PC-3 (cell line): ENCODE measurements at places on chromosomes 6 and 20. TPM values are rescaled to one million over a fixed set of nuclear protein-coding genes. Genes with fewer than 3 reads are reported as not detected.

The CTCFL gene
- not detected in 2 replicates for total RNA-seq

GRCh38 chr20:34829191-34829590 is 3.7 kb upstream of the NCOA6 start:
- no peak for DNase-seq

GRCh38 chr20:11796026-11796425 is 121.7 kb upstream of the BTBD3 start:
- no peak for DNase-seq

The PTCHD4 gene
- total RNA-seq, result not detected in 2 replicates

The IFNGR1 gene
- 15.8 and 24.6 TPM in 2 replicates for total RNA-seq

GRCh38 chr6:162055365-162055764 is 672.2 kb downstream of the PRKN start:
- no peak for DNase-seq

DNA sequence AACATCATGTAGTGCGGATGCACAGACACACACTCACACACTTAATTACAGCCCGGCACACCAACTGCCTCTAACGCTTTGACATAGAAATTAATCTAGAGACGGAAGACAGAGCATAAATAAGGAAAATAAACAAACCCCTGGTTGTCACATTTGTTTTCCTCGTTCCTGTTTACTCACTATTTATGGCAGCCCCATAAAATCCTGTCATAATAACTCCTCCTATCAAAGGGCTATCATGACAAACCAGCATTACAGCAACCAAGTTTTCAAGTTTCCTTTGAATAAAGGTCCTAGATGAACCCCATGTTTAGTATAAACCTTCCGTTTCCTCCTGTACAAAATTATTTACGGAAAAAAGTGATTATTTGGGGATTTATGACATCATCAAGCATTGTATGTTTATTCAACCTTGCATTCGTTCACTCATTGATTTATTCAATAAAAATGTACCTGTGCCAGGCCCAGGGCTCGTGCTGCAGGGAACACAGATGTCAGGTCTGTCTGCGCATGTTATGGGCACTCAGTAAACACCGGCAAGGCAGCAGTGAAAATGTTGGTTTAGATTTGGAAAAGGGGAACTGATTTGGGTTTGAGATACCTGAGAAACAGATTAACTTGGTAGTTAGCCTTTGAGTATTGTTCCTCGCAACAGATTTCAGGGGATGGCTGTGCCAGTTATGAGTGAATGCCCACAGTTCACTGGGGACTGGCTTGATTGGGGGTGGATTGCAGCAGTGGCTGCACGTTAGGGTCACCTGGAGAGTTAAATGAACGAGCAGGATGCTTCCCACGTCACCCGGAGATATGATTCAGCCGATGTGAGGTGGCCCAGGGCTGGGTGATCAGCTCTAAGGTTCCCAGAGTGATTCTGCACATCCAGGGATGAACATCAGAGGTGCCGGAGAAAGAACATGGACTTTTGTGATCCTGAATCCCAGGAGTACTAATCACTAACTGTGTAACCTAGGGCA is 295.3 kb upstream of the FOXQ1 start:
- DNase-seq, result no peak

The SAPCD1 gene
- 4.2 and 6.0 TPM in 2 replicates for total RNA-seq

DNA sequence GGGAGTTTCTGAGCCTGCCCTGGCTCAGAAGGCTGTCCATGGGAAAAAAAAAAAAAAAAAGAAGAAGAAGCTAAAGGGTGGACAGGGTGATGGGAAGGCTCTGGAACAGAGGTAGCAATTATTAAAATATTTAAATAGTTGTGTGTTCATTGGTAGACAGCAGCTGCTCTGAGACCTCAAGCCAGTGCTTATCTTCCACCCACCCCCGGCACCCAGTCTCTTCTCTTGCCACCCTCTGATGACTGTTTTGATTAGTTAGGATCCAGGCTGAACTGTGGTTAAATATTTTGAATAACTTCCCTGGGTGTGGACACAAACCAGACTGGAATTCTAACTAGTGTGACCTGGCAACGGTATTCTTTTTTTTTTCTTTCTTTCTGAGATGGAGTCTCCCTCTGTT is 16.9 kb upstream of the SRSF3 start:
- peak; percentile 90 for DNase-seq

- DNase-seq, result no peak
These were observed 1148.3 kb downstream of the EPHA7 start for GRCh38 chr6:92271091-92271490.

DNA sequence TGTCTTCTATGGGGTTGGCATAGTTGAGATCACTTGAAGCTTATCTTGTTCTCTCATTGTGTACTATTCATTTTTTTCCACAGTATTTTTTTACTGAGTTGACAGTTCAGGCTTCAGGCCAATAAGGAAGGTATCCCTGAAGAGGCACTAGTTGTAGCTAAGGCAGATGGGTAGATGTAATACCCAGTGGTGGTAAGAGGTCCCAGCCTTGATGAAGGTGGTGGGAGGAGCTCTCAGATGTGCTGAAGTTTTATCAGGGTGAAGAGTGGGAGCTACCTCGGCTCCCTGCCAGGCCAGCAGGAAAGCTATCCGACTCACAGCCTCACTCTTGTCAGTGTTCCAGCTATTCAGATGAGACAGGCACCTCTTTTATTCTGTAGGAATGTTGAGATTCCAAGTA is 87.7 kb upstream of the UFL1 start:
- DNase-seq, result no peak

The PRRT1 gene
- total RNA-seq, result 1.5 TPM in 1 of 2 replicates, not detected in the other

The NMBR gene
- not detected in 2 replicates for total RNA-seq

The C6orf52 gene
- total RNA-seq, result 0.80 TPM in 1 of 2 replicates, not detected in the other

- no peak for DNase-seq
These were observed 223.6 kb downstream of the OGFRL1 start for GRCh38 chr6:71512256-71512655.

DNA sequence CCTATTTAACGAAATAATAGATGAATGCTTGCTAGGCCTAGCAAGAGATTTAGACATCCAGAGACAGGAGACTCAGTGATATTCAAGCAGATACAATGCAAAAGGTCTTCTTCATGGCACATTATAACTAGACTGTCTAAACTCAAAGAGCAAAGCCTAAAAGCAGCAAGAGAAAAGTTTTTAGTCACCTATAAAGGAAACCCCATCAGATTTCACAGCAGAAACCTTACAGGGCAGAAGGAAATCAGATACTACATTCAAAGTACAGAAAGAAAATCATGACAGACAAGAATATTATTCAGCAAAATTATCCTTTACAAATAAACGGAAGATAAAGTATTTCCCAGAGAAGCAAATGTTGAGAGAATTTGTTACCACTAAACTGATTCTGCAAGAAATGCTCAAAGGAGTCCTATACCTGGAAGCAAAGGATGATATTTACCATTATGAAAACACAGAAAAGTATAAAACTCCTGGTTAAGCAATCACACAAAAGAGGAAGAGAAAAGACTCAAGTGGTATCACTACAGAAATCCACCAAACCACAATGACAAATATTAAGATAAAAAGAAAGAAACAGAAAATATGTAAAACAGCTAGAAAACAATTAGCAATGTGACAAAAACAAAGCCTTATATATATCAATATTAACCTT is 333.7 kb downstream of the MEI4 start:
- no peak for DNase-seq

The ABCF1 gene
- 67.3 and 77.3 TPM in 2 replicates for total RNA-seq

- no peak for DNase-seq
These were observed 20.6 kb upstream of the LAMP5 start for GRCh38 chr20:9493803-9494202.

- DNase-seq, result no peak
These were observed 6.5 kb downstream of the PIM1 start for GRCh38 chr6:37176268-37177076.

DNA sequence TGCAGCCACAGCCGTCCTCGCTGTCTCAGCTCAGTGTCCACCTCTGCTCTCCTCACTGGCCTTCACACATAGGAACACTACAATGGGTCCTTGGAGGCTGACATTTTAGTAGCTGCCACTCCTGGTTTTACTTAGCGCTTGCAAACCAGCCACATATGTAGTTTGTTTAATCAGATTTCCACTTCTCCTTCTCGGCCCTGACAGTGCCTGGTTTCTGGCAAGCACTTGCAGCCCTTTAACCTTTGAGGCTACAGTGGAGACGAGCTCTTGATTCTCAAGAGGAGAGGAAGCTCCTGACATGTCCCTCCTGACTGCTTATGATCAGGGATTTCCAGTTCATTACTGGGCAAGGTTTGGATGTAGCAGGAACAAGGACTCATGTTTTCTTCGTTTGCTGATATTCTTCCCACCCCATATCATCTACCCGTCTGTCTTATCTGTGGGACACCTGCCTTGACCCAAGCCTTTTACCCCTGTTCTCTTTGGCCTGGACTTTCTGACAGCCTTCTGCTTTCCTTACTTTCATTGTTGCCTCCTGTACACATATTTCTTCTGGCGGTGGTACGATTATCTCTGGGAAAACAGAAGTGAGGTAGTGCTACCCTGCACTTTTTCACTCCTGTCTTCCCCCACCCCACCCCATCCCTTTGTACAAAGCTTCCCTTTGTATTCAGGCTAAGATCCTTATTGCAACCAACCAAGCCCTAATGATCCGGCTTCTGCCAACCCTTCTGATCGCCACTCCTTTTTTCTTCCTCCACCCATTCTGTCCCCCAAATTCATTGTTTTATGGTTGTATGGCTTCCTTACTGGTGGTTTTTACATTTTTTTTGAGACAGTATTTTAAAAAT is 31.2 kb downstream of the CEP43 start:
- no peak for DNase-seq

GRCh38 chr6:14673201-14673600 is 555.6 kb downstream of the CD83 start:
- DNase-seq, result peak; percentile 27

DNA sequence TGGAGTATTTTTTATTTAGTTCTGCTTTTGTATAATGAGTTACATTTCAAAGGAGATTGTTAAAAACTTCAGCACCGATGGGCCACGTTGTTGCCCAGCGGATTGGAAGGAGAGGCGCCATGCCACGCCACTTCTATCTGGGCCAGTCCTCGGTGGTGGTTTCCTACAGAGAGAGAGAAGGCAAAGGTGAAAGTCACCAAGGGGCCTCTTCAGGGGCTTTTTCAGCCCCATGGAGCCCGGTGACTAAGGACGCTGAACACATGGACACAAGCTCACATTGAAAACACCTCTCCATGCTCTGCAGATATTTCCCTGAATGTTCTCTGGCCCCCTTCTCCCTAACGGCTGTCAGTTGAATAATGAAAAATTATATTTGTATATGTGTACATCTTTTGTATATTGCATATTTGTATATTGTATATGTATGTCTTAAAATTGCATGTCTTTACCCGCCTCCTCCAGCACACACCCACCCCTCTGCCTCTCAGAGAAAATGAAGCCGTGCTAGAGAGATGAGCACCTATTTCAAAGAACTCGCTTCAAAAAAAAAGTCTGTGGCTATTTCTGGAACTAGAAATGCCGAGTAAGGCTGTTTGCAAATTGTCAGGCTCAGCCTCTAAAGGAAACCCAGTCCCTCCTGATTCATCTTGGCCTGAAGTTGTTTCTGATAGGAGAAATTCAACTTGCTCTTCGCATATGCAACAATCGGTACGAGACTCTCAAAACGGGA is 91.9 kb upstream of the CDH4 start:
- DNase-seq, result no peak

- no peak for DNase-seq
These were observed 58.0 kb downstream of the GINS1 start for GRCh38 chr20:25465243-25466135.

The GJA1 gene
- total RNA-seq, result 14.0 and 15.2 TPM in 2 replicates

GRCh38 chr6:37484786-37485170 is 14.9 kb downstream of the CCDC167 start:
- no peak for DNase-seq

DNA sequence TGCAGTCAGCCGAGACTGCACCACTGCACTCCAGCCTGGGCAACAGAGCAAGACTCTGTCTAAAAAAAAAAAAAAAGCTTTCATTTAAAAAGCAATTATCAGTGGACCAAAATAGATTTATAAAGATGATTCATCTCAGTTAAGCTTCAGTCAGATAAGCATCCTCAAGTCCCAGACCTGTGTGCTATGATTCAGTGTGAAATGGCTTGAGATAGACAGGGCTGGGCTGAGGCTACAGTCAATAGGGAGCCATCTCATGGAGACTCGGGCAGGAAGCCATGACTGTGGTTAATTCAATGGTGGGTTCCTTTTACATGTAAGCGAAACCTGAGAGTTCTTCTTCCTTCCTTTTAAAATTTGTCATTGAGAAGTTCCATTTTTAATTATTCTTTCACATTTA is 276.0 kb downstream of the TFAP2A start:
- DNase-seq, result peak; percentile 78

- no peak for DNase-seq
These were observed 132.9 kb downstream of the SCML4 start for GRCh38 chr6:107691062-107691751.

The CCM2L gene
- not detected in 2 replicates for total RNA-seq

DNA sequence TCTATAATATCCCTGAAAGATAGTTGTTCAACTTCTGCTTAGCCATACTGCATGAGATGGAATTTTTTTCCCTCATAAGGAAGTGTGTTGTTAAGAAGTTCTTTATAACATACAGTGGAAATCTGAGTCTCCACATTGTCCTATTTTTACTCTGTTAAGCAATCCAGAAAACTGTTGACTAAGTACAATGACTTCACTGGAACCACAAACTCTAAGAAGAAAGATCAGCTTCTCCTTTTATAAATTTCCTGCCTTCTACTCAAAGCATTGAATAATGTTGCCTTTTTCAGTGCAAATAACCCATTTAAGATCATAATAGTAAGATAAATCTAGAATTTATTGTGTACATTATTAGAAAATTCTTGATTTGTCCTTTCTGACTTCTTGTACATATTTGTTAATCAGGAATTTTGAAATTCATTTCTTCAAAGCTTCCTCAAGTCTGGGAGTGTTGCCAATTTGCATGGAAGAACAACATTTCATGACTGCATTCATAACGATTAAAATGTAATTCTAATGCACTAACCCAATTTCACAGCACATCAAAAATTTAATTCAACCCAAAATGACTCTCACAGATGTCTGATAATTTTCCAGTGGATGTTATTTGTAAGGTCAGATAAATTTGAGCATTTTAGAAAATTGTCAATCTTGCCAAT is 45.6 kb upstream of the ANKEF1 start:
- no peak for DNase-seq

- DNase-seq, result no peak
These were observed 1.3 kb downstream of the RGS19 start for GRCh38 chr20:64077876-64078551.

- no peak for DNase-seq
These were observed 95.1 kb downstream of the CD83 start for GRCh38 chr6:14212632-14213031.
